Fibroblast of upper back skin (primary cell): ENCODE measurements at places on chromosomes 5 and 9.

DNA sequence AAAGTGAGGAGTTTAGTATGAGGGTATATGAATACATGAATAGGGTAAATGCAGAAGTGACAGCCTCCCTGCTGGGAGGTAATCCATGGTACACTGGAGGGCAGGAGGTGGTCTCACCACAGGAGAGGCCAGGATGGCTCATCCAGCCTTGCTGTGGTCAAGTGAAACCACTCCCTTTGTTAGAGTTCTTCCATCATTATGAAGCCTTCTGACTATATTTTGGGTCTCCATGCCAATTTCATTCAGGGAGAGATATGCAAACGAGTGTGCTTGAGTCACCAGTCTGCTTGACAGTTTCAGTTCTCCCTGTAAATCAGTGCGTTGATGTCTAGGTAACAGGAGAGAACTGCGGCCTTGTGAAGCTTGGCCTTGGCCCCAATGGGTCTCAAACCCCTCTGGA, 16.4 kb downstream of the PPP3R2 start:
- DNase-seq = peak; percentile 20

DNA sequence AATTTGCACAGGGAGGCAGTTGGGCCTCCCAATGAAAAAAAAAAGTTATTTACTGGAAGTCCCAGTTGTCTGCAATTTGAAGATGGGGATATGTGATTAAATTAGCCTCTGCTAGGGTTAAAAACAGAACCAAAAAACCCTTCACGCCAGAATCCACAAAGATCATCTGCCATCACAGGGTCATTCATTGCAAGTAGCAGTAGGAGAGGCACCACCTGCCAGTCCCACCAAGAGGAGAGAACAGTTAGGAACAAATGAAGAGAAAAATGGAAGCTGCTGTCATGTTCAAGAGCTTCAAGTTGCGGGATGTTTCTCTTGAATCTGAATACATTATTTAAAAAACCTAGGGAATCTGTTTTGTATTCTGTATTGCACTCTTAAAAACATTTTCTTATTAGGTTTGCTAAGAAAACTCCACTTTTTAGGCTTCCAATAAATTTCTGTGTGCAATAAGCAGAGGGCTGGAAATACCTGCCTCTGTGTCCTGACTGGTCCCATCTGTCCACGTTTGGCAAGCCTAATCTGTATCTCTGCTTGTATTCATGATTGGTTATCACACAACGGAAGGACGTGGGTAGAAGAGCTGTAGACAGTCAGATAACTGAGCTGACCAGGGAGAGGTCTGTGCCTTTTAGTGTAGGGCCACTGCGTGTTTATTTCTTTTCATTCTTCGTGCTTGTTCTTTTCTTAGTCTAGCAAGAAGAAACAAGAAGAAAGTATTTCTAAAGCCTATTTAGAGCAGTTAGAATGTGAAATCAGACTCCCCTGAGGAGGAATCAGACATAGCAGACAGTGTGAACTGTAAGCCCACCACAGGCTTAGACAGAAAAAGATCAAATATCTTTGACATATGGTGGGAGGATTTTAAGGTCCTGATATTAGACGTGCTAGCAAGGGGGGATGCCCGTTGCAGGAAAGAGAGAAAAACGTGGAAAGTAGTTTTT, 630.6 kb upstream of the SEMA6A start:
- no peak for DNase-seq

GRCh38 chr5:89055015-89055694, 172.2 kb upstream of the MEF2C start:
- DNase-seq = no peak

DNA sequence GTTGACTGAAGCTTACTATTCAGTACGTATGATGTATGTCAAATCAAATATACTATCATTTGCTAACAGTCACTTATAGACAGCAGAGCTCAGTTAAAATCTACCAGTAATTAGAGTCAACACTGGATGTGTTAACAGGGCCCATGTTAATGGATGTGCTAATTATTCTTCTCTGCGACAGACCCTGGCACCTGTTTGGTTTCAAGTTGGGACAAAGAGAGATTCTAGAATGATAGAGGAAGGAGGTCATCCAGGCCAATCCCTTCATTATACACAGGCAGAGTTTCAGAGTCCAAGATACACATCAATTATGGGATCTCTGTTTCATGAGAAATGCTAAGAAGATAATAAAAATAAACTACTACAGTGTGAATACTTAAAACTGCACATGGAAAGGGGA, 615.0 kb downstream of the ZNF608 start:
- DNase-seq = no peak

GRCh38 chr9:124020520-124021384, 9.2 kb downstream of the LHX2 start:
- no peak for DNase-seq

GRCh38 chr5:78974601-78975000, 10.5 kb downstream of the ARSB start:
- DNase-seq = no peak
